Calu3 (cell line): ENCODE measurements at places on chromosomes 6 and 20. TPM values are rescaled to one million over a fixed set of nuclear protein-coding genes. Genes with fewer than 3 reads are reported as not detected.

DNA sequence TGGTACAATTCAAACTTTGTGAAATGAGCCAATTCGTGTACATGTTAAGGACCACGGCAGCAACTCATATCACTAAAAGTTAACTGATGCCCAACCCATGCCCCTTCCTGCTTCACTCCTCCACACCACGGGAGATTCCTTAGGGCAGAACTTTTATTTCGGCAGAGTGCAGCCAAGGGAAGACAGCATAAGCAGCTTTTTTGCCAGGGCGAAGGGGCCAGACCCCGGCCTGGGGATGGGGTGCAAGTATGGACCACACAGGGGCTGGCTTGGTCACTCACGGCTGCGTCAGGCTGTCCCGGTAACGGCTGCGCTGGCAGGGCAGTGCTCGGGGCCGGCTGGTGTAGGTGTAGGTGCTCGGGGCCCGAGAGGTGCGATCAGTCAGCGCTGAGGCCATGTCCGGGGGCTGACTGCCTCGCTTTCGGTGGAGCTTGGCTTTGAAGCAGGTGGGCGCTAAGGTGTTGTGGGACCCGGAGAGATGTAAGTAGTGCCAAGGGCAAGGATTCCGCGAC, 792 bp downstream of the RSPH3 start:
- DNase-seq = no peak
- H3K27me3 ChIP-seq = no peaks in the 10 kb centered on the region
- peak overlapping the region; percentile 100 for H3K4me3 ChIP-seq

DNA sequence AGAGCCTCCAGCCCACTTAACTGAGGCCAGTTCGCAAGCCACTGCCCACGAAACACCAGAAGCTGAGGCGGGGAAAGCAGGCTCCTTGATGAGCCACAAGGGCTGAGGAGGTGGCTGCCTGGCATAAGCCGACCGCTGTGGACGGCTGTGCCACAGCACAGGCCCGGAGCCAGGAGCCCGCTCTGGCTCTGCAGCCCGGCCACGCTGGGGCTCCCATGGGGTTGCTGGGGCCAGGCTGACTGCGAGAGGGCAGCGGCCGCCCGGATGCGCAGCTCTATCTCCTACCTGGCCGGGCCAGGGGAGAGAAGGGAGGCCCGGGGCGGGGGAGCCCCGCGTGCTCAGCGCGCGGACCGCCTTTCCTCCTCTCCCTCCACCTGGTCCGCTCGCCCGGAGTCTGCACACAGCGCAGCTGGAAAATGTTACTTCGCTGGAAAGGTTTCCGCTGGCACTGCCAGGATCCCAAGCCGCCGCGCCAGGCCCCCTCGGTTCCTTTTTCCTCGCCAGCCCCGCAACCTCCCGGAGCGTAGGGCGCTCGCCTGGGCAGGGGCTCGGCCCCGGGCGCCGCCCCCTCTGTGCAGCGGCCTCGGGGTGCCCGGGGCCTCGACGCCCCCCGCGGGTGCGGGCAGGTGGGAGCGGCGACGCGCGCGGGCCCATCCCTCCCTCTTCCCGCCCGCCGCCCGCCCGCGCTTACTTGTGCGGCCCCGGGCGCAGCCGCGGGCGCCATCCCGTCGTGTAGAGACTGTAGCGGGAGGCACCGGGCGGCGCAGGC, 657 bp downstream of the EMILIN3 start:
- H3K27ac ChIP-seq = no peak overlapping the region
- no peaks in the 10 kb centered on the region for H3K4me1 ChIP-seq
- DNase-seq = no peak
- peaks cover 80% of the 10 kb centered on the region for H3K27me3 ChIP-seq
- no peak overlapping the region for H3K4me3 ChIP-seq

GRCh38 chr6:164099269-164099865, 684.8 kb downstream of the QKI start:
- no peaks in the 10 kb centered on the region for H3K36me3 ChIP-seq
- no peaks in the 10 kb centered on the region for H3K27me3 ChIP-seq
- no peak overlapping the region for H3K4me3 ChIP-seq
- peaks cover 9% of the 10 kb centered on the region for H3K4me1 ChIP-seq

PRDM1 gene
- total RNA-seq = 0.40 and 1.1 TPM in 2 replicates

- H3K27me3 ChIP-seq = no peaks in the 10 kb centered on the region
- H3K4me1 ChIP-seq = no peaks in the 10 kb centered on the region
- H3K27ac ChIP-seq = no peak overlapping the region
- H3K4me3 ChIP-seq = no peak overlapping the region
- H3K36me3 ChIP-seq = no peaks in the 10 kb centered on the region
- DNase-seq = no peak
Observed at GRCh38 chr6:146670161-146670560, 71.4 kb downstream of the ADGB start.

DNA sequence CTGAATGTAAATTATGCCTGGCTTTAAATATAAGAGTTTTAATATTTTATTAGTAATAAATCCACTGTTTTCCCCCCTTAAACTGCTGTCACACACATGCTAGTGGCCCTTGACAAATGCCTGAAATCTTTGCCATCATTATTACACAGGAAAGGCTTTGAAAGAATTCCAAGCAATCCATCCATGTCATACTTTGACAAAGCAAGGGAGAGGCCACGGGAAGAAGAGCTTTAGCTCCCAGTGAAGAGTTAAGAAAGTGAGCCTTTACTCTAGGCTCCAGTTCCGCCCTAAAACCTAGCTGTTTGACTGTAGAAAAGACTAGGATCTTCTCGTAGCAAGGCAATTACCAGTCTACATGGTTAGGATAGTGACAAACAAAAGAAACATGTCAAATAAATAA, 147.9 kb downstream of the GMDS start:
- H3K4me1 ChIP-seq = no peaks in the 10 kb centered on the region
- H3K27me3 ChIP-seq = no peaks in the 10 kb centered on the region
- no peak overlapping the region for H3K27ac ChIP-seq
- H3K36me3 ChIP-seq = no peaks in the 10 kb centered on the region

SRMS gene
- not detected in 2 replicates for total RNA-seq

OR2B2 gene
- not detected in 2 replicates for total RNA-seq

TRIM39 gene
- total RNA-seq = 22.0 and 22.3 TPM in 2 replicates

- no peaks in the 10 kb centered on the region for H3K36me3 ChIP-seq
- H3K27me3 ChIP-seq = no peaks in the 10 kb centered on the region
- H3K27ac ChIP-seq = no peak overlapping the region
Observed at GRCh38 chr6:81894788-81895271, 142.3 kb upstream of the TENT5A start.

GRCh38 chr20:17785007-17785406, 85.2 kb downstream of the BANF2 start:
- H3K36me3 ChIP-seq = no peaks in the 10 kb centered on the region
- no peaks in the 10 kb centered on the region for H3K27me3 ChIP-seq
- H3K27ac ChIP-seq = no peak overlapping the region
- DNase-seq = no peak
- H3K4me3 ChIP-seq = no peak overlapping the region

- no peak overlapping the region for H3K4me3 ChIP-seq
- no peak overlapping the region for H3K27ac ChIP-seq
- H3K36me3 ChIP-seq = peaks cover 8% of the 10 kb centered on the region
- no peak for DNase-seq
- H3K4me1 ChIP-seq = no peaks in the 10 kb centered on the region
- H3K27me3 ChIP-seq = no peaks in the 10 kb centered on the region
Observed at GRCh38 chr6:110214338-110214737, 34.1 kb downstream of the CDC40 start.

COL9A3 gene
- total RNA-seq = 2.7 TPM in 2 replicates

- H3K4me3 ChIP-seq = no peak overlapping the region
- H3K36me3 ChIP-seq = peaks cover 14% of the 10 kb centered on the region
- no peak overlapping the region for H3K27ac ChIP-seq
- H3K4me1 ChIP-seq = peaks cover 38% of the 10 kb centered on the region
- H3K27me3 ChIP-seq = no peaks in the 10 kb centered on the region
- DNase-seq = no peak
Observed at GRCh38 chr20:57746201-57746600, 36.4 kb upstream of the PMEPA1 start.

DNA sequence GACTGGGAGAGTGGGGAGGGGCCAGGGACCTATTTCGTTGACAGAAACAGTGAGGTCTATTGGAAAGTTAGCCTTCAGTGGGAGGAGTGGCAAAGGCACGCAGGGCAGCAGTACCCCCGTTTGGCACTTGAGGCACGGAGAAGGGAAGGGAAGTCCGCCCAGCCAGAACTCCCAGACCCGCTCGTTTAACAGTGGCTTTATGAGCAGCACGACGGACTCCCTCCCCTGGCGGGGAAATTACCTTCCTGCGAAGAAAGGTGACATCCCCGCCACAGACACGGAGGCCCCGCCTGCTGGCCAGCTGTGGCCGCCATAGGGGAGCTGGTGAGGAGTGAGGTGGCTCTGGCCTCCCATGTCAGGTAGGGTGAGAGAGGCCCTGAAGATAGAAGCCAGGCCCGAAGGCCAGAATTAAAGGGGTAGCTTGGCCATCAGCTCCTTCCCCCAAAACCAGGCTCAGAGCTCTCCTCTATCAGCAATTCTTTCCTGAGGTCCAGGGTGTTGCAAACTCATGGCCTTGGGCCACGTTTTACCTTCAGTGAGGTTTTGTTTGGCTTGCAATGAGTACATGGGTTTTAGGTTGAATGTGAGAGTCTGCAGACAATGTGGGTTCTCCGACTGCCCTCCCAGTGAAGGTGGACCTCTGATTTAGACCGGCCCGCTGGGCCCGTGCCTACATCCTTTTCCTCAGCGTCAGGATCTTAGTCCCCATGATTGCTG, 123.7 kb downstream of the MRPL14 start:
- H3K4me3 ChIP-seq = peak overlapping the region; percentile 78
- H3K4me1 ChIP-seq = peaks cover 70% of the 10 kb centered on the region
- H3K27ac ChIP-seq = peak overlapping the region; percentile 96
- peaks cover 95% of the 10 kb centered on the region for H3K36me3 ChIP-seq

MLIP gene
- total RNA-seq = 0.81 and 1.4 TPM in 2 replicates

SAMHD1 gene
- total RNA-seq = 54.3 and 93.5 TPM in 2 replicates

TPBG gene
- 42.6 and 46.5 TPM in 2 replicates for total RNA-seq

DNA sequence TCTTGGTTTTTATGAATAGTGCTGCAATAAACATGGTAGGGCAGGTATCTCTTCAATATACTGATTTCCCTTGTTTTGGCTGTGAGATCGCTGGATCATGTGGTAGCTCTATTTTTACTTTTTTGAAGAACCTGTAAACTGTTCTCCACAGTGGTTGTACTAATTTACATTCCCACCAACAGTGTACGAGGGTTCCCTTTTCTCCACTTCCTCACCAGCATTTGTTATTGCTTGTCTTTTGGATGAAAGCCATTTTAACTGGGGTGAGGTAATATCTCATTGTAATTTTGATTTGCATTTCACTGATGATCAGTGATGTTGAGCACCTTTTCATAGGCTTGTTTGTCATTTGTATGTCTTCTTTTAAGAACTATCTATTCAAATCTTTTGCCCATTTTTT, 8.0 kb upstream of the ARG1 start:
- no peak overlapping the region for H3K4me3 ChIP-seq
- H3K4me1 ChIP-seq = no peaks in the 10 kb centered on the region
- H3K27ac ChIP-seq = no peak overlapping the region
- no peak for DNase-seq

DDX27 gene
- 87.3 and 96.0 TPM in 2 replicates for total RNA-seq

DNA sequence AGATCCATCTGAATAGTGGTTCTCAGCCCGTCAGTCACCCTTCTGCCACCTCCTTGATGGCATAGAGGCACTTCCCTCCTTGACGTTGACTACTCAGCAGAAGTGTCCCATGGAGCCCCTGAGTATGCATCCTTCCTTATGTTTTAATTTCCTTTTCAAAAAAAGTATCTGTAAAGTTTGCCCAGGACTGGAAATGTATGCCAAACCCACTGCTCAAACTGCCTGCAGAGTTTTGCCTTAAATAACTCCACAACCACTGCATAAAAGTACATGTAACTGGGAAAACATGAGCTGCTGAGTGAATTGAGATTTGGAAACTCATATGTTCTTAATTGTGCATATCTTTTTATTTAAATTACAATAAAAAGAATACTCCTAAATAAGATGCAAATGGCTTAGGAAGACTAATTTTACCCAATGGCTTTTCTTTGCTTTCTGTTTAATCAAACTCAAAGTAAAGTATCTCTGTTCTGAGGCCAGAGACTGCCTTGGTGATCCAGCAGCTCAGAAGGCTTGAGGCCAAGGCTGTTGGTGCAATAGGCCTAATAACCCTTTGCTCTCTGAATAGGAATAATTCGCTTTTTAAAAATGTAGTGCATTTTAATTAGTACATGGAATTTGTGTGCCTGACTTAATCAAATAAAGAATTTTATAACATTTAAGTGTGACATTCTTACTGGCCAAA, 90.4 kb downstream of the FNDC1 start:
- H3K36me3 ChIP-seq = no peaks in the 10 kb centered on the region
- H3K27ac ChIP-seq = no peak overlapping the region
- peaks cover 57% of the 10 kb centered on the region for H3K27me3 ChIP-seq
- no peak overlapping the region for H3K4me3 ChIP-seq

ASIP gene
- not detected in 2 replicates for total RNA-seq

DNA sequence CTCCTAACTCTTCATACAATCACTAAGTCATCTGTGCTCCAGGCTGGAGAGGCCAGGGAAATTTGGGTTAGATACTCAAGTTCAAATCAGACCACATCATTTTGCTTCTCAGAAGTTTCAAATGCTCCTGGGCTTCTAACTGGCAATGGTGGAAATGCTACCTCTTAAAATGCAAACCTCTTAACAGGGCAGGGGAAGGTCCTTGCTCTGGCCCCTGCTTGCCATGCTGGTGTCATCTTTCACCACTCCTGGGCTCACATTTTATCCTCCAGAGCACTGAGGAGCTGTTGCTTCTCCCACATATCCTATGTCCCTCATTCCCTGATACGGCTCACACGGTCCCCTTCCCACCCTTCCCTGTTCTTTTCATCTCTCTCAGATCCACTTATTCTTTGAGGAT, 41.8 kb upstream of the NT5E start:
- no peak for DNase-seq
- H3K27ac ChIP-seq = no peak overlapping the region
- peaks cover 50% of the 10 kb centered on the region for H3K4me1 ChIP-seq

HAO1 gene
- not detected in 2 replicates for total RNA-seq

ENPP3 gene
- total RNA-seq = not detected in 2 replicates

DNA sequence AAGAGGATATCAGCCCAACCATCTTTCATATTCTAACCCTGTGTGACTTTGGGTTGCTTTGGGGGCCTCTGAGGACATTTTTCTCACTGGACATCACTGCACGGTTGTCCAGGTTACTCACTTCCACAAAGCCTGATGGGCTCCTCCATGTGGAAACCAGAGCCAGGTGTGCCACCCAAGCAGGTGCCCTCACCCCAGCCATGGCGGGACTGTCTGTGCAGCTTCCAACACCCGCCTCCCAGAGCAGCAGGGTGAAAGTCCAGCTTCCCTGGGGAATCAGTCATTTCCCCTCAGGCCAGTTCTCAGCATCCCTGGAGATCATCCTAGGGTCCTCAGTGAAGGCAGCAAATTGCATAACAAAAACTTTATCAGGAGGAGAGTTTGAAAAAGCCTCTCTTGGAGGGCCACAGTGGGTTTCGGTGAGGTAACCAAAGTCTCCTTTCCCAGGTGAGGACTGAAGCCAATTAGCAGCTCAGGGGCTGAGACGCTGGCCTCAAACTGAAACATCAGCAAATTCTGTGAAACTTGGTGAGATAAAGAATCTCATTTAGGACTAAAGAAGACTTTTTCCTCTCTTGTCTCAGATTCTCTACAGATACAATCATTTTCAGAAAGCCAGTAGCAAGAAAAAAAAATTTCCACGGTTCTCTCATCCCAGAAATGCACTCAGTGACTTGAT, 289.6 kb upstream of the CDH4 start:
- H3K4me3 ChIP-seq = no peak overlapping the region
- no peaks in the 10 kb centered on the region for H3K4me1 ChIP-seq
- no peaks in the 10 kb centered on the region for H3K36me3 ChIP-seq
- H3K27ac ChIP-seq = no peak overlapping the region
- H3K27me3 ChIP-seq = no peaks in the 10 kb centered on the region
- DNase-seq = no peak
